ENCODE measurements at places on chromosomes 4 and X.

GRCh38 chrX:68708503-68709290 is 61.2 kb downstream of the STARD8 start:
- no peak for DNase-seq

GRCh38 chrX:17596546-17597205 is 140.6 kb upstream of the SCML1 start:
- DNase-seq = no peak

DNA sequence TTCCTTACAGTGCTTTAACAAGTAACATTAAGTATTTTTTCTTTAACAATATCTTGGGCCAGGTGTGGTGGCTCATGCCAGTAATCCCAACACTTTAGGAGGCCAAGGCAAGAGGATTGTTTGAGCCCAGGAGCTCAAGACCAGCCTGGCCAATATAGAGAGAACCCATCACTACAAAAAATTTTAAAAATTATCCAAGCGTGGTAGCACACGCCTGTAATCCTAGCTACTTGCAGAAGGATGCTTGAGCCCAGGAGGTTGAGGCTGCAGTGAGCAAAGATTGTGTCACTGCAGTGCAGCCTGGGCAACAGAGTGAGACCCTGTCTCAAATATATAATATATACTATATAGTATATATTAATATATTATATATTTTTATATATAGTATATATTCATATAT is 162.2 kb downstream of the ZNF674 start:
- no peak for DNase-seq

GRCh38 chr4:10030972-10031667 is 9.8 kb upstream of the SLC2A9 start:
- DNase-seq = peak; percentile 66

GRCh38 chr4:139524062-139524631 is 31.9 kb downstream of the SETD7 start:
- no peak for DNase-seq

DNA sequence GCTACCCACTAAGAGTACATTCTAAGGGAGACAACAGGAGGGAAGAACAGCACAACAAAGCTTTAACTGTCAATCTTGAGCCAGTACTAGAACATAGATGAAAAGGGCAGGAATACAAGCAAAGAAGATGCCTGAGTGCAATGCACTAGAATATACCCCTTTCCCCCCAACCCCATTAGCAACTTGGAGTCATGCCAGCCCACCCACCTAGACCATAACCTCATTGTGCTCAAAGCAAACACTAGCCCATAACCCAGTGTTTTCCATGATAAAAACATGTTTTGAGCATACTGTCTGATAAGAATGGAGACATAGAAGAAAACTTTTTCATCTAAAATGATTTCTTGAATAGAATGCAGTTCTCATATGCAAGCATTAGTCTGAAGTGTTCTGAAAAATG is 183.2 kb downstream of the RAP1GDS1 start:
- DNase-seq = no peak

GRCh38 chr4:4666187-4666586 is 124.3 kb upstream of the STX18 start:
- DNase-seq = no peak

- no peak for DNase-seq
These were observed 126.4 kb upstream of the SMIM10 start for GRCh38 chrX:134864431-134864830.

DNA sequence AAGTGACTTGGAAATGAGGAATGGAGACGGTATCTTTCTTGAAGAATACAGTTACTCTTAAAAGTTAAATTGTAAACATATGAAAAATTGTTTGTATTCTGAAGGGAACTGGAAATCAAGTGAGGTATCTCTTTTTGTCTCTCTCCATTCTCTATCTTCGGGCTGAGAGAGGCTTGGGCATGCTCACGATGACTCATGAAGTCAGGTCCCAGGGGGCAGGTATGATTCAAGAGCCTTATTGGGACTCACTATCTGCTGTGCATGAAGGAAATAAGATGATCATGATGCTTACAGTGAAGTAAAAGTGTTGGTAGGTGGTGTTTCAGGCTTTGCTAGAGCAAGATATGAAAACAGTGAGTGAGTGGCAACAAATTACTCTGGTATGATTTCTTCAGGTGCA is 200.4 kb upstream of the PITX2 start:
- no peak for DNase-seq

- no peak for DNase-seq
These were observed 6.8 kb upstream of the DCAF8L1 start for GRCh38 chrX:27987862-27988646.

Measured in Ammon's horn (tissue), 1 donor.